ENCODE measurements at places on chromosomes 7 and 10.

GRCh38 chr10:109996225-109996624 is 11.6 kb upstream of the ADD3 start:
- no peak for DNase-seq

DNA sequence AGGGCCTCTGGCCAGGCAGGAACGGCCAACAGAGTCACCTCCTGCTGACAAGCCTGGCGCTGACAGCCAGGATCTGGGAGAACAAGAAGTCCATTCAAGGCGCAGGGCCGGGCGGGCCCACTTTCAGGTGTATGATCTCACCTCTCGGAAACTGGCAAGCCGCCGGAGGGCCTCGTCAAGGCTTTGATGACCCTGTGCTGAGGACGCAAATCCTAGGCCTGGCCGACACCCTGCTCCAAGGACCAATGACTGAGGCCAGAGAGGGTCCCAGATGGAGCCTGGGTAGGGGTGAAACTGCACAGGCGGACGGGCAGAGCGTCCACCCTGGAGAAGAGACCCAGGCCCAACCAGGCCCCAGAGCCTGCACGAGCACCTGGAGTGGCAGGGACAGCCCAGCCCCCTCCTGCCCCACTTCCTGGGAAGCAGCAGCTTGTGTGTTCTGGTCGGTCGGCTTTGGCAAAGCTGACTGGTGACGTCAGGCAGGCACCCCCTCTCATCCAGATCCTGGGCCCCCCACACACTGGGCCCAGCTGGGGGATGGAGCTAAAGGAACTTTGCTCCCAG is 30.6 kb downstream of the MYL10 start:
- no peak for DNase-seq

- DNase-seq: no peak
Observed at GRCh38 chr7:75637854-75638593, 100.7 kb downstream of the HIP1 start.

- DNase-seq: no peak
Observed at GRCh38 chr10:24396396-24396795, 187.5 kb downstream of the KIAA1217 start.

- no peak for DNase-seq
Observed at GRCh38 chr10:2949948-2950354, 117.4 kb upstream of the PFKP start.
